ENCODE measurements at places on chromosomes 5 and 9. TPM values are rescaled to one million over a fixed set of nuclear protein-coding genes. Genes with fewer than 3 reads are reported as not detected.

FABP6 gene
- not detected for total RNA-seq

CDX1 gene
- not detected for total RNA-seq

ADAMTS12 gene
- total RNA-seq = 5.9 TPM

LOX gene
- 58.6 TPM for total RNA-seq

PHF24 gene
- 0.93 TPM for total RNA-seq

DRD1 gene
- total RNA-seq = 0.14 TPM

PTPN3 gene
- 1.7 TPM for total RNA-seq

DNAJB5 gene
- total RNA-seq = 68.7 TPM

CPLANE1 gene
- 21.4 TPM for total RNA-seq

ADGRD2 gene
- not detected for total RNA-seq

C9 gene
- 0.19 TPM for total RNA-seq

PRDM9 gene
- not detected for total RNA-seq

PCDHA2 gene
- total RNA-seq = not detected

TMEM215 gene
- not detected for total RNA-seq

MARCHF3 gene
- total RNA-seq = 14.1 TPM

FANCG gene
- 8.0 TPM for total RNA-seq

GFI1B gene
- not detected for total RNA-seq

MEIKIN gene
- total RNA-seq = not detected

OSTF1 gene
- total RNA-seq = 40.2 TPM

MOCS2 gene
- 50.1 TPM for total RNA-seq

CREBRF gene
- total RNA-seq = 27.8 TPM

SURF4 gene
- total RNA-seq = 130 TPM

TMCO6 gene
- 11.2 TPM for total RNA-seq

CDH6 gene
- 7.6 TPM for total RNA-seq

RAPGEF1 gene
- 90.8 TPM for total RNA-seq
